ENCODE measurements at places on chromosomes 7 and 10.

DNA sequence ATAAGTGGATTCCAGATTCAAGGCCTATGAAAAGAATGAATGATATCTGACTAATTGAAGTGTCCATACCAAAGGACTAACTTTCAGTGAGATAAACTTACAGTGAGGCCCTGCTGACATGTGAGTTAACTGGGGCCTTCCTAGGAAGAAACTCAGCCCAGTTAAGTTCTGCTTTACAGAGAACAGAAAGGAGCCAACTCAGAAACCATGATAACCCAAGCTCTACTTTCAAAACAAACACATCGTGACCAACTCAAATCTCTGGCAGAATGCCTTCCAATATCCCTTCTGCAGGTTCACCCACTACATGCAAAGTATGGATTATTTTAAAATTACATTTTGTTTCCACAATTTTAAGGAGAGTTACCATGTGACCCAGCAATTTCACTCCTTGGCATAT is 75.8 kb upstream of the MRLN start:
- no peak for DNase-seq

DNA sequence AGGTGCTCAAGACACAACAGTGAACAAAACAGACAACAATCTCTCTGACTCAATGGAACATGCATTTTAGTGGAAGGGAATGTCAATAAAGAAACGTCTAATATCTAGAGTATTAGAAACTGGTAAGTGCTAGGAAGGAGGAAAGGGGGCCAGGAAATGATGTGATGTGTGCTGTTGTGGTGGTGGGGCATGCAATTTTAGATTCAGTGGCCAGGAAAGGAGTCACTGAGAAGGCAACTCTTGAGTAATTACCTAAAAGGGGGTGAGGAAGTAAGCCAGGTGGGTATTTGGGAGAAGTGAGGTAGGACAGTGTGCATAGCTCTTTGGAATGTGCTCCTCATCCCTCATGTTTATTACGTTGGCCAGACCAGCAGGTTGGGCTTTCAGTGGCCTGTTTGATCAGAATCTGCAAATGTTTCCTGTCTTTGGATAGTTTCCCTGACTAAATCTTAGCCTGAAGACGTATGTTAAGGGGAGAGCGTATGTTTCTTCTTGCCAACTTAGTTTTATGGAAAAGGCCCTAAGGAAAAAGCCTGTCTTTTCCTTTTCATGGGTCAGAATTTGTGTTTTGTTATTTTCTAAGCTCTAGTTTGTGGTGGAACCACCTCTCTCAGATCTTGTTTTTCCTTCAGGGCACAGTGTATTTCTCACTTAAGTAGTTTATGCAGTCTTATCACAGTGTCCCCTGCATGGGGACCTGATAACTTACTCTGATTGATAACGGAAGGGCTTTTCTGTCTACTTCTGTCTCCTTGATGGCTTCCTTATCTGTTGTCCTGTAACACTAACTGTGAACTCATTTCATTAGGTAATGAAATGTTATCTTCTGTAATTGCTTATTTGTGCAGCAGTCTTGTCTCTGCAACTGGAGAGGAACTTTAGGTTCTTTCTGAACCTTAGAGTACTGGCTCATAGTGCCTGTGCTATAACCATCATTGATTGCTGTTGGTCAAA is 203.7 kb downstream of the AUTS2 start:
- peak; percentile 34 for DNase-seq

GRCh38 chr7:156998988-156999957 is 11.2 kb downstream of the MNX1 start:
- DNase-seq = no peak

DNA sequence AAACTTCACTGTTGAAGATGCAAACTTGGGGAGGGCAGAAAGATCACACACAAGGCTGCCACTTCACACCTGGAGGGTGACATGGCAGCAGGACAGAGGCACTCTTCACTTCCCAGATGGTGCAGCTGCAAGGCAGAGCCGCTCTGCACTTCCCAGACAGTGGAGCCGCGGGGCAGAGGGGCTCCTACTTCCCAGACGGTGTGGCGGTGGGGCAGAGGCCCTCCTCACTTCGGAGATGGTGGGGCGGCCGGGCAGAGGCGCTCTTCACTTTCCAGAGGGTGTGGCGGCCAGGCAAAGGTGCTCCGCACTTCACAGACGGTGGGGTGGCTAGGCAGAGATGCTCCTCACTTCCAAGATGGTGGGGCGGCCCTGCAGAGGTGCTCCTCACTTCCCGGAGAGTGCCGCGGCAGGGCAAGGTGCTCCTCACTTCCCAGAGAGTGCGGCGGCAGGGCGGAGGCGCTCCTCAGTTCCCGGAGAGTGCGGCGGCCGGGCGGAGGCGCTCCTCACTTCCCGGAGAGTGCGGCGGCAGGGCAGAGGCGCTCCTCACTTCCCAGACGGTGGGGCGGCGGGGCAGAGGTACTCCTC is 58.3 kb upstream of the PPP1R9A start:
- no peak for DNase-seq

DNA sequence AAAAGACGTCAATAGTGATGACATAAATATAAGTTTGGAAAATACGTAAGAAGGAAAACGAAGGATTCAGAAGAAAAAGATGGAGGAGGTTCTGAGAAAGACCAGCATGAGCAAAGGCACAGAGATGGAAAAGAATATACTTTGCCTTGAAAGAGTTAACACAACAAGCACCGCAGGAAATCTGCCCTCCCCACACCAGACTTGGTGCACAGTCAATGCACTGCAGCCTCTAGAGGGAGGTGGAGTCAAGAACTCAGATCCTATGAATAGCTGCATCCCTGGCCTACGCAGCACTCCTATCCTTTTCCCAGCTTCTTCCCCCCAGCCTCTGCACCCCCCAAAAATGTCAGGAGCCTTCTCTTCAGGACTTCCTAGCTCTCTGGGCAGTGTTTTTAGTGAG is 1370.6 kb upstream of the LRRTM3 start:
- DNase-seq = no peak

- peak; percentile 65 for DNase-seq
Measured at GRCh38 chr7:47536661-47537611, 45.0 kb downstream of the TNS3 start.

- DNase-seq = no peak
Measured at GRCh38 chr10:84563355-84563754, 235.0 kb downstream of the CCSER2 start.

DNA sequence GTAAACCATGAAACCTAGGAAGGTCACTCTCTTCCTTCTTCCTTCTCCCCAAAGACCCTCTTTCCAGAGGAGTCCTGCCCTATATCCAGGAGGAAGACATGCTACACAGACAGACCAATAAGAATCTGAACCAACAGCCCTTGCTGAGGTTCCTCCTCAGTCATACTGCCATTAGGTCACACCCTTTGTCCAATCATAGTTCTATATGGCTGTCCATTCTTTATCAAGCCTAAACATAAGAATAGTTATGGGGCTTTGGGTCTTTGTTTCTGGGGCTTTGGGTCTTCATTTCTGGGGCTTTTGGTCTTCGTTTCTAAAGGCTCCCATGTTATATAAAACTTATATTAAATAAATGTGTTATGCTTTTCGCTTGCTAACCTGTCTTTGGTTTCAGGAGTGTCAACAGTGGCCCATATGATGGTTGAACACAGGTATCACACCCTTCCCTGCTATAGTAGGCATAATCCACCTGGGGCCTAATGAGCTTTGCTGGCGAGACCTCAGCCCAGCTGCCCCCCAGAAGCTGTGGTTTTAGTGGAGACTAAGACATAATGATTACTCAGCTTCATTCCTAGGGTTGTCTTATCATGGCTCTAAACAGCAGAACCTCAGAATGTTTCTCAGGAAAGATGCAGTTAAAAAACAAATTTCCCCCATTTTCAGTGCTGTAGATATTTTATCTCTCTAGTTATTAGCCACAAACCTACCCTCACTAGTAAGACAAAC is 91.6 kb downstream of the ELMO1 start:
- DNase-seq = peak; percentile 56

DNA sequence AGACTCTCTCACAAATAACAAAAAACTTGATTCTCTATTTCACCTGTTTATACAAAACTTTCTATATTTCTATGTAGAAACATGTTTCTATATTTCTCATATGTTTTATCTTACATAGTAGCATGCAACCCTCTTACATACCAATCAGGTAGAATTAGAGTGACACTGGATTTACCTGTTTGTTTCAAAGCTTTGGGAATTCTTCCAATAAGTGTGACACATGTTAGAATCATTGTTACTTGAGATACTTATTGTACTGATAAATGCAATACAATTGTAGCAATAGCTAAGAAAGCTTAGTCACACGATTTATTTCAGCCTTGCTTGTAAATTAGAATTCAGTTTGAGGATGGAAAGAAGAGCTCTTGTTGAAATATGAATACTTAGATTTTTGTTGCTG is 4.9 kb downstream of the HYAL4 start:
- no peak for DNase-seq

- DNase-seq = no peak
Measured at GRCh38 chr10:7045891-7046599, 364.8 kb downstream of the SFMBT2 start.

GRCh38 chr10:34539533-34540315 is 275.4 kb downstream of the PARD3 start:
- DNase-seq = no peak

DNA sequence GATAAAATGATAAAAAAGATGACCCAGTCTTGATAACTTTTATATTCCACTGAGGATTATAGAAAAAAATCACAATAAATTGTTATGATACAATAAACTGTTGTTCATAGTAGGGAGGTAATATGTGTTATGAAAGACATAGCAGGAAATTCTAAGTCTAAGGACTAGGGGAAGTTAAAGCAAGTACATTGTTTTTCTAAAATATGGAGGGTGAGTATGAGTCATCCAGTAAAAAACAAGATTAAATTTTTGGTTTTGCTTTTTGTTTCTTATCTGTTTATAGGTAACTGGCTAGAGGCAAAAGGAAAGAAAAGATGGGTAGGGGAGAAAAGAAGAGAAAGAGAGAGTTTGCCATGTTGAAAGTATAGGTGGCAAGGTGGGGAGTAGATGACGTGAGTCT is 188.4 kb downstream of the POLR1F start:
- peak; percentile 22 for DNase-seq

DNA sequence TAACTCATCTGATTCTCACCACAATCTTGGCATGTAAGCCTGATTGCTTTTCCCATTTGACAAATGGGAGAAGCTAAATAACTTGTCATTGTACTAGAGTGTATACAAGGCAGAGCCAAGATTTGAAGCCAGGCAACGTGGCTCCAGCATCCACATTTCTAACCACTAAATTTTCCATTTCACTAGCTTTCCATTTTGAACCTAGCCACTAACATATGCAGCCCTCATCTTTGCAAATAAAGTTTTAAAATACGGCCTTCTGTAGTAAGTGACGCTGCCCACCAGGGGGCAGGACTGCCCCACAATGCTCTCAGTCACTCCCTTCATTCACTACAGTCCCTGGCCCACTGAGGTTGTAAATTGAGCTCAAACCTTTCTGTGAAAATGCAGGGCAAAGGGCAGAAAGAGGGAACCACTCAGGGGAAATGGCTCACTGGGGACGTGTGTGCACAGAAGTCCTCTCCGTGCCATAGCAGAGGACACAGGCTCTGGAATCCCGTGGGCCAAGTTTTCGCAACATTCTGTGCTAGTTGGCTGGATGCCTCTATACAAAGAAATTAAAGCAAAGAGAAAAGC is 315.7 kb downstream of the TNS3 start:
- DNase-seq = peak; percentile 83

- DNase-seq = no peak
Measured at GRCh38 chr7:1937252-1937605, 267.2 kb downstream of the ELFN1 start.

DNA sequence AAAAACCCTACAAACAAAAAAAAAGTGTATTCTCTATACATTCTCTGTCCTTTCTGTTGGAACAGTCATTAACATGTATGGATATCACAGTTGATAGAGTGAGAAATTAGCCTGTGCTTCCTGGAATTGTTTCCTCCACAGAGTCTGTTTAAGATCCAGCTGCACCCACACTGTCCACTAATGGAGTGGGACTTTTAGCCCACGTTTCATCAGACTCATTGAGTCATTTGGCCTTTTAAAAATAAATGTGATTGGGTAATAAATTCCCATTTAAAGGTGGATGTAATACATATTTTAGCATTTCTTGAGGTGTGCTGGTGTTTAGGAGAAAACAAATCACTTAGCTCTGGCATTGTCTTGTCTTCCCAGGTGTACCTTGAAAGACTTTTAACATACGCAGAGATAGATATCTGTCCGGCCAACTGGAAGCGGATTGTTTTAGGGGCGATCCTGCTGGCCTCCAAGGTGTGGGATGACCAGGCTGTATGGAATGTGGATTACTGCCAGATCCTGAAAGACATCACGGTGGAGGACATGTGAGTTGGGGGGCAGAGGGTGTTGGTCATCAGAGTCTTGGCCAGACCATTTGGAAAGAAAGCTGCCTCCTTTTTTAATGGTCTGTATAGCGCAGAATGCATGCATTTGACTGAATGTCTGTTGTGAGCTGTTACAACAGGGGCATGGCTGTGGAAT is 52.3 kb upstream of the GJD4 start:
- DNase-seq = peak; percentile 70

DNA sequence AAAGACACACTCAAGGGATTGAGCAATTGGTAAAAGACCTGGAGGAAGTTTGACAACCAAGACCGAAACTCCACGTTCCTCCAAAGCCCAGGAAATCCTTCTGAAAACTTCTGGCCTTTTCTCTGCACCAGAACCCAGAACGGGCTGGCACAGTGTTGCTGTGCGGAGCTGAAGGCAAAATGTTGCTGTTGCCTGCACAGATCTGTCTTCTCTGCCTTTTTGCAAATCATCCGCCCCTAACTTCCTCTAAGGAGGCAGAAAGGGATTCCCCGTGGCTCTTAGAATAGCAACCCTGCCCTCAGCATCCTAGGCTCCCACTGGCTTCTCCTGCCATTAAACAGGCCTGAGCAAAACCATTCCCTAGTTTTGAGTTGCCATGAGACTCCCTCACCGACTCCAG is 44.9 kb downstream of the FIGNL1 start:
- no peak for DNase-seq

DNA sequence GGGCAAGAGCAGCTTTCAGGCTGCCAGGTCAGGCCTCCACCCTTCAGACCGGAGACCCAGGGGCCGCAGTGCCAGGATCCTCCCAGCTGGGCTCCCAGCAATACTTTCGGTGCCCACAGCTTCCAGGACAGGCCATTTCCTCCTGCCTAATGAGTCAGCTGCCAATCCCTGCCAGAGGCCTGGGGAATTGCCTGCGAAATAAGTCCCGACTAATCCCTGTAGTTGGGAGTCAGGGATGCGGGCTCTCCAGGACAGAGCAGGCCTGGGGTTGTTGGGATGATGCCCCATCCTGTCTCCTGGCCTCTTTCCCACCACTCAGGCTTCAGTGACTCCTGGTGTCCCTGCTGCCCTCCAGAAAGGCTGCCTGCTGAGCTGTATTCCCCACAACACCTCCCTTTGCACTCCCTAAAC is 143.5 kb upstream of the UNC5B start:
- peak; percentile 59 for DNase-seq

DNA sequence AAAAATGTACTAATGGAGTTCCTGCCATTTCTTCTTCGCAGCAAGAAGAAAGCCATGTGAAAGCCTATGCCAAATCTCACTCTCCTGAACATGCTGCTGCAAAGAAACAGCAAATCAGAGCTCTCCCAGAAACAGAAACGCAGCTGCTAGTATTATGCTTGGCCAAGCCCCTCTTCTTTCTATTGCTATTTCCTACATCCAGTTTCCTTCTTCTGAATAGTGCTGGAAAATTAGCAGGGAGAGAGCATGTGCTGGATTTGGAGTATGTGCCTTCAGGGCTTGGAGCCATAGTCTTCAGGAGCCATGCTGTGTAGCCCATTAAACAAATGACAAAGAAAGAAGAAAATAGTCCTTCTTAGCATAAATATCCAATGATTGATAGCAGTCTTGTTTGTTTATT is 852.0 kb upstream of the PHF14 start:
- no peak for DNase-seq

GRCh38 chr10:85607043-85607695 is 759.4 kb downstream of the GRID1 start:
- no peak for DNase-seq

GRCh38 chr7:108331971-108332370 is 124.3 kb downstream of the NRCAM start:
- DNase-seq = no peak

All from M059J (cell line).